Stimulated activated CD8-positive, alpha-beta memory T cell treated with anti-CD3 and anti-CD28 coated beads, Interleukin-2, amount 100 ng/mL, for 48 hours (primary cell): ENCODE measurements at places on chromosomes 7 and 10.

DNA sequence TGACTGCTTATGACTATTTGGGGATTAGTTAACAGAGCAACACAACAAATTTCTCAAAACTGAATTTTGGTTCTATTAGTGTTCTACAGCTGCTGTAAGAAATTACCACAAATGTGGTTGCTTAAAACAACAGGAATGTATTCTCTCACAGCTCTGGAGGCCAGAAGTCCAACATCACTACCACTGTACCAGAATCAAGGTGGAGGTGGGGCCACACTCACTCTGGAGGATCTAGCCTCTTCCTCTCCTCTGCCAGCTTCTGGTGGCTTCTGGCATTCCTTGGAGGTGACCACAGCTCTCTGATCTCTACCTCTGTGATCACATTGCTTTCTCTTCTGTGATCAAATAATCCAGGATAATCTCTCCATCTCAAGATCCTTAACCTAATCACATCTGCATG, 194.7 kb upstream of the BMPER start:
- no peak for DNase-seq

DNA sequence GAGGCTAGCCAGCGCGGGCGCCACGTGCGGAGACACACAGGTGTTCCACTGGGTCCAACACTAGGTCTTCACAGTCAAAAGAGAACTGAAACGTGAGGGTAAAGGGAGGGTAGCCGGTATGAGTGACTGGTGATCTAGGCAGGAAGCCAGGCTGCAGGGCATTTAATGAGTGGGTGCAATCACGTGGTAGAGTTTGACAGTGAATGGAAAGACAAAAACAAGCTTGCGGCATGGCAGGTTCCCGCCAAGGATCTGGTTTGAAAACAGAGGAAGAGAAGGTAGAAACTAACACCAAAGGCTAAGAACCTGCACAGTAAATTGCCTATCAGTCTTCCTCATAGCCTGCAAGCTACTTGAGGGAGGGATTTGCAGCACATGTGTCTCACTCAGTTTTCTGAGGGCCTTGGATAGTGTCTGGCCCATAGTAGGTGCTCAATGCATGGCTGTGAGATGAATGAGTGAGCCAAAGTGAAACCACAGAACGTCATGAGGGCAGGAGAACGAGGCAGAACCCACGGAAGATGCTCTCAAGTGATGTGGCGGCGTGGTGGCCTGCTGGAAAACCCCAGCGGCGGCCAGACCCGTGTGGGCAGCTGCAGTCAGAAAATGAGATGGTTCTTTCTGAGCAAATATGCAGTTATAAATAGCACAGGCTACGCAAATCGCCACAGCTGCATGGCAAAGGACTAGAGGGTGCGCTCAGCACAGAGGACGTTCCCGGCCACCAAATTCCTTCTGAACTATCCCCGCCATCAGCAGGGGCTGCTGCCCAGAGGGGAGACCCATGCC, 183.6 kb upstream of the NFE2L3 start:
- peak; percentile 39 for DNase-seq

DNA sequence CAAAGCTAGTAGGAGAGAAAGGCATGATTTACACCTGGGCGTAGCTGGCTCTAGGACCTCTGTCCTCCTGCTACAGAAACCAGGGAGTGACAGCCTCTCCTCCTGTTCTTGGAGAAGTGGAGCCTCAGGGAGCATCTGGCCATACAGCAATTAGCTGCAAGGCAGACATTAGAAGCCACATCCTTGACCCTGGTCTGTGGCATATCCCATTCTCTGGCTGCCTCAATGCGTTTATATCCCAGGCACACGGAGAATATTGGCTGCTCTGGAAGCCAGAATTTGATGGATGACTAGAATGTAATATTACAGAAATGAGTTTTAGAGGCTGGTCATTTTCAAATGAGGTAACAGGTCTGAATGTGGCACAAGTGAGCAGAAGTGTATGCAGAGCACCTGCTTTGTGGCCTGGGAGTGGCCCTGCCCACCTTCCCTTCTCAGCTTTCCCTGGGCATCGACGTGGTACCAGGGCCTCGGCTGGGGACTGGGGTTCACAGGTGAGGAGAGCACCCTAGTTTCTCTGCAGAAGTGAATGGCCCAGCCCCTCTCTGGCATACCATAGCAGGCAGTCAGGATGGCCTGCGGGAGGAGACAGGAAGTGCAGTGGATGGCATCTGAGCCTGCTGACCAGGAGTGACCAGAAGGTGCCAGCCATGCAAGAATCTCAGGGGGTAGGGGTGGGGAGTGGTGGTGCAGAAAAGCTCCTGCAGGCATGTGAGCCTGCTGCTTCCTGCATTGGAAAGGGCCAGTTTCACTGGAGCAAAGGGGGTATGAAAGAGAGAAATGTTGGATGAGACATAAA, 367.2 kb upstream of the ZNF32 start:
- no peak for DNase-seq

GRCh38 chr10:34666008-34666704, 148.9 kb downstream of the PARD3 start:
- no peak for DNase-seq

DNA sequence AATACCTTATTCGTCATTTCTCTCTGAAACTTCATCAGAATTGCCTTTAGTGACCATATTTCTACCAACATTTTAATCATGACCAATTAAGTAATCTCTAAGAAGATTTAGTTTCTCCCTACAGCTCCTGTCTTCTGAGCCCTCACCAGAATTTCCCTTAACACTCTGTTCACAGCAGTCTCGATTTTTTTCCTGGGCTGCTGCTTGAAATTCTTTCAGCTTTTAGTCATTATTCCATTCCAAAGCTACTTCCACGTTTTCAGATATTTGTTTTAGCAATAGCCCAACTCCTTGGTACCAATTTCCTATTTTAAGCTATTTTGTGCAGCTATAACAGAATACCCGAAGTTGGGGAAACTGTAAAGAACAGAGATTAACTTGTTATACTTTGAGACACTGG, 192.4 kb upstream of the DKK1 start:
- DNase-seq = no peak

DNA sequence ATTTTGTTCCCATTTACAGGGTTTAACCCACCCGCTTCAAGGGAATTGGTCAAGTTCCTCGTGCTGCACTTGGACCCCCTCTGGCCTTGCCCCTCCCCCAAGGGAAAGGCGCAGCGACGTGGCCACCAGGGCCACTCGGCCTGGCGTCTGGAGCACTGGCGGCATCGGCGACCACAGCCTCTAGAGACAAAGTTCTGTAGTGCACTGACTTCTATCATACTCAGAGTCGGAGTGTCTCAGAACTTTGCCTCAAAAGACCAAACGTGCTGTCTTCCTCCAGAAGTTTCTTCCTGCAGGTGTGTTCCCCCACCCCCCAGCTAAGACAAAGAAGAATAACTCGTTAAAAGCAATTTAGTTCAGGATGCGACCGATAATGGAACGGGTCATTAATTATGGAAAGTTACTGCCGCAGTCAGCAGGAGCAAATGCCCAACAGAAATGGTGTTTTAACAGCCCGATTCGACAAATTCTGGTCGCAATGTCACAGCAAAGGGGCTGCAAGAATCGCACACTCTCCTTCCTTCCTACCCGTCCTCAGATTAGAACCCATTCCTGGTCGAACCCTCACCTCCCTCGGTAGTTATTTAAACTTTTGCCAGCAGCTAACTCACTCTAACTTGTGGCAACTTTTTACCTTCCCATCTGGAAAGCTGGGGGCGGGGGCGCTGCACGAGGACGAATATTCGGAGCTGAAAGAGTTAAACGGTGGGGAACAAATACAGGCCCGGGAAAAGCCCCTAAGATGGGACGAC, 202.1 kb upstream of the NFE2L3 start:
- DNase-seq = no peak

DNA sequence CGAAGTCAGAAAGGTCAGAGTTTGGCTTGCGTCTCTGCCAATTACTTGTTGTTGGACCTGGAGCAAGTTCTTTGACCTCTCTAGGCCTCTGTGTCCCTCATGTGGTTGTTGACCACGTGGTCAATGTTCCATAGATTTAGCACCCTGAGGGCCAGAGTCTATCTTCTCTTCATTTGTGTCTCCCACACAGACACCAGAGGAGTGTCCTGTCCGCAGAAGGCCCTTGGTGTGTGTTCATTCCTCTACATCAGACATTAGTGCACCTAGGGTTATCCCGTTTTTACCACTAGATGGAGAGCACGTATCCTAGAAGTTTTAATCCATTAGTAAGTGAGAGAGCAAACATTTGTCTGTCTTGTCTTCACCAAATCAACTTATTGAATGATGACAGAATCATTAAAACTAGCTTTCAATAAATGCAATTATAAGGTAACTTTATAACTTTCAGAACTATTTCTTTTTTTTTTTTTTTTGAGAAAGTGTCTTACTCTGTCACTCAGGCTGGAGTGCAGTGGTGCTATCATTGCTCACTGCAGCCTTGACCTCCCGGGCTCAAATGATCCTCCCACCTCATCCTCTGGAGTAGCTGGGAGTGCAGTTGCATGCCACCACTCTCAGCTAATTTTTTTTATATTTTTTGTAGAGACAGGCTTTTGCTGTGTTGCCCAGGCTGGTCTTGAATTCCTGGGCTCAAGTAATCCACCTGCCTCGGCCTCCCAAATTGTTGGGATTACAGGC, 122.5 kb upstream of the ANKRD1 start:
- DNase-seq = no peak
